NCI-H2081 (cell line): ENCODE measurements at places on chromosomes 2 and 18.
A peak's percentile ranks its signal among the peaks of the same experiment; 100 is the strongest.

GRCh38 chr2:85886590-85886989 is 2.2 kb downstream of the ST3GAL5 start:
- no peak for DNase-seq

DNA sequence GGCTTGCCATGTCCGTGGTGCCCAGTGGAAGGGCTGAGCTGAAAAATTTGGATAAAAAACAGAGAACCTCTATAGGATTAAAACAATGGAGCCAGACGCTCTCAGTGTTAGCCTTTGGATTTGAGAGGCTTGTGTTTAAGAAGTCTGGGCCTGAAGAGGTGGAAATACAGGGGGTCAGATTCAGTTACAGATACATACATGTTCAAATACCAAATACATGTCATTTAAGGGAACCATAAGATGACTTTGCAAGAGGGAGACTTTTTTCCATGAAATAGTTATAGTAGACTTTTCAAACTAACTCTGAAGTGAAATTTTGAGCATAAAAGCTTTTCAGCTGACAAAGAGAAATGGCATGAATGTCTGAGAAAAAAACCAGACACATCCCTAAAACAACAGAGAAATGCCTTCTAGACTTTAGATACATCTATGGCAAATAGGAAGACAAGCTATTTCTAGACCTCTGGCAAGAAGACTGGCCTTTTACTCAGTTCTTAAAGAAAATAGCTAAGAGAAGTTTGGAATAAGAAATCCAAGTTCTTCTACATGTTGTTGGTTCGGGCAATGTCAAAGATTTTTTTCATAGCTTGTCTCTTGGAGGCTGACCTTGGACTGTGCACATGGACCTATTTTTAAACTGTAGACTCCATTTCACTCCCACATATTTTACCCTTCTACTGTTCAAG is 112.9 kb downstream of the LTBP1 start:
- DNase-seq = no peak

DNA sequence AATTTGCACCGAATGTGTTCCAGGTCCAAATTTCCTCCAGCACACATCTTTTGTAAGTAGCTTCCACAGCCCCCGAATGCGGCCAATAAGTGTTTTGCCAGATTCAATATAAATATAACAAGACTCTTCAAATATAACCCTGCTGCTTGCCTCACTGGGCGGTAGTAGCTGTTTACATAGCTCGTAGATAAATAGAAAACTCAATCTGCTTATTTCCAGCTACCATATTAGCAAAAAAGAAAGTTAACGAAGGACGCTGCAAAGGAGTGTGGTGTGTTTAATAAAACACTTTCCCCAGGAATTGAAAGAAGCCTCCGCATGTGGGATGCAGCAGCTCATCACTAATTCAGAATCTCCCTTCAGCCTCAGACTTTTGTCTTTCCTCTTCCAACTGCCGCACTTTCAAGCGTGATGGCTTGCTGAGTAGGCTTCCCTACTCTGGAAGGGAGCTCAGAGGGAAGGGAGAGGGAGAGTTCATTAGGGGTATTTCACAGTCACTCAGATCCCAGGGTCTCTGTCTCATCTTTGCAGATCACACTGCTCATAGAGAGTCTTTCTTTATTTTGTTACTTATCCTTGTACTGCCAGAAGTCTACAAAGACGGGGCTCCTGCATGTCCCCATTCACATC is 367.0 kb downstream of the RND3 start:
- DNase-seq = peak; percentile 53

DNA sequence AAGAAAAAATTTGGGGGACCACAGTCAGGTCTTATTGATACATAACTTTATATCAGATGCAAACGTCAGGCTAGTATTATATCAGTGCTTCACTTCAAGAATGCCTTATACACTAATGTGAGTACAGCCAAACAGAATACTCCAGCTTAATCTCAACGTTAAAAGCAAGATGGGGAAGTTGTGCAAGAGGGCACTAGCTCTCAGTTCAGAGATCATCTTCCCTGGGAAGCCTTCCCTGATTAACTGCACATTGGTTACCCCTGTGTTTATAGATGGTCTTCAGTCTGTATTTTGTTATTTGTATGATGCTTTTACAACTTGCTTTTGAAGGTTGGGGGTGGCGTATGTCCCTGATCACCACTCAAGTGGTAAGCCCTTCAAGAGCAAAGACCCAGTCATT is 11.4 kb downstream of the EPAS1 start:
- no peak for DNase-seq

DNA sequence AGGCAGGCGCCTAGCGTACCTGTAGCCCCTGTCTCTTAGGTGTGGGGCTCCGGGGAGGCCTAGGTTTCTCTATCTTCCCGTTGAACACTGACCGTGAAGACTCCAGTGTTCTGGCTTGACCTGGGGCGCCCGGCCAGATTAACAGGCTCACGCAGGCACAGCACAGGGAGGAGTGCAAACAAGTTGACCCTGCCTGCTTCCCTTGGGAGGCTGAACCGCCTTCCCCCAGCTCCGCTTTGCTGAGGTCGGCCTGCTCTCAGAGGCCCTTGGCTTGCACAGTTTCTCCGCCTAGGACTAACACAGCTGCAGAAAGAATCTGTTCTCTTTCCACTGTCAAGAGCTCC is 567 bp downstream of the PCYOX1 start:
- no peak for DNase-seq

DNA sequence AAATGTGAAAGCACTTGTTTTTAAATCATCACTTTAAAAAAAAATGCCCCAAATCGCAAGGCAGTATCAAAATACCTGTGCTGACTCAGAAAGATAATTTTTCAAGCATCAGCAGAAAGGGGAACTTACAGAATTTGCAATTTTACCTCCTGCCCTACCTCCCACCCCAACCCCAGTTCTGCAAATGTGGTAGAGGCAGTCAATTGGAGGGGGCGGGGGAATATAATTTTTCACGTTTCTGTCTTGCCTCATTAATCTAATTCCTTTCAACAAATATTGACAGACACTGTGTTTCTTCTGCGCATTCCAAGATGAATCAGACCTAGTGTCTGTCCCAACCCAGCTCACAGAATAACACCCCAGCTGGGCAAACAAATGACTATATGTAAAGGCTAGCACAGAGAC is 76.8 kb downstream of the ALPK2 start:
- DNase-seq = no peak

GRCh38 chr18:12867441-12868123 is 16.5 kb downstream of the PTPN2 start:
- no peak for DNase-seq

- DNase-seq = no peak
Observed at GRCh38 chr18:62571648-62572047, 48.8 kb downstream of the ZCCHC2 start.

DNA sequence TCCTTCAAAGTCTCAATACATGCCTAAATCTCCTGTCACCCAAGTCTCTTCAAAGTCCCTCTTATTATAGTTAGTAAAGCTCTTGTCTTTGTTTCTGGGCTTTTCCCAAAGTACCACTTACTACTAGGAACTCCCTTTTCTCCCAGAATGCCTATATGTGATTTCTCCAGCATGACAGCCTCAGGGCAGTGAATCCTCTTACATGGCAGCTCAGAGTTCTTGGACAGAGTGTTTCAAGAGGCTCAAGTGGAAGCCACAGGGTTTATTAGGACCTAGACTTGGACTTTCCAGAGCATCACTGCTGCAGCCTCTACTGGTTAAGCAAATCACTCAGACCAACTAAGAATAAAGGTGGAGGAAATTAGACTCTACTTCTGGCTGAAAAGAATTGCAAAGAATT is 98.9 kb downstream of the CSRNP3 start:
- no peak for DNase-seq

DNA sequence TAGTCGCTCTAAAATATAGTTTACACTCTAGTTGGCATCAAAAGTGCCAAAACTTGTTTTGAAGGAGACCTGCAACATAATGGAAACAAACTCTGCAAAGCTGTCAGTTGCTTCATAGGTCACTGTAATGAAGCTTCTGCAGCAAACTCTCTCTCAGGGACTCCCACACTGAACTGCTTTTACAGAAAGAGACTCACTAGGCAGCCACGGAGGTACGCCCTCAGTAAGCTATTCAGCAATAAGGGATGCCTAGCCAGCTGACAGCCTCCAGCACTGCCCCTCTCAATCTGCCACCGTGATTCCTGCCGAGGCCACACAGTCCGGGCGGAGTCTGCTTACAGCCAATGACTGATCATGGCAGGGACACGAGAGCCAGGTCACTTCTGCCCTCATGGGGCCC is 51.1 kb downstream of the COLEC12 start:
- DNase-seq = no peak

DNA sequence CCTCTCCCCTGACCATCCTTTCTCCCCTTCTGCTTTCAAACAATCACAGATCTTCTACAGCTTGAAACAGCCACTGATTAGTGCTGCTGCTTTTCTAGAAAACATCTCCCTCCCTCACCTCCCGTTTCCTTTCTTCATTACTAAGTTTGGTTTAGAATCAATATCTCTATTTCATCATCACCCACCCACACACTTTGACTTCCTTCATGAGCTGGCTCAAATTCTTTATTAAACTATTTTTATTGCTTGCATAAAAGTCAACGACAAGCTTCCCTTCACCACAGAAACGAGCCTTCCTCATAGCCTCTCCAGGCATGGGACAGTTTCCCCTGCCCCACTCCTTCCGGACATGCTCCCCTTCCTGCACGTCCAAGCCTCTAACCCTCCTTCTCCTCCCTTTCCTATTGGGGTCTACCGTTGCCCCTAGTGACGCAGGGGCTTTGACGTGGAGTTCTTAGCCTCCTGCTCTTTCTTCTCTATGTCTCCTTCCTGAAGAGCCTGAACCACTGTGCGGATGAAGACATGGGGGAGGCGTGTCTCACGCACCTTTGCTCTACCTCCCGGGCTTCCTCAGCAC is 172.0 kb downstream of the AFF3 start:
- DNase-seq = no peak

DNA sequence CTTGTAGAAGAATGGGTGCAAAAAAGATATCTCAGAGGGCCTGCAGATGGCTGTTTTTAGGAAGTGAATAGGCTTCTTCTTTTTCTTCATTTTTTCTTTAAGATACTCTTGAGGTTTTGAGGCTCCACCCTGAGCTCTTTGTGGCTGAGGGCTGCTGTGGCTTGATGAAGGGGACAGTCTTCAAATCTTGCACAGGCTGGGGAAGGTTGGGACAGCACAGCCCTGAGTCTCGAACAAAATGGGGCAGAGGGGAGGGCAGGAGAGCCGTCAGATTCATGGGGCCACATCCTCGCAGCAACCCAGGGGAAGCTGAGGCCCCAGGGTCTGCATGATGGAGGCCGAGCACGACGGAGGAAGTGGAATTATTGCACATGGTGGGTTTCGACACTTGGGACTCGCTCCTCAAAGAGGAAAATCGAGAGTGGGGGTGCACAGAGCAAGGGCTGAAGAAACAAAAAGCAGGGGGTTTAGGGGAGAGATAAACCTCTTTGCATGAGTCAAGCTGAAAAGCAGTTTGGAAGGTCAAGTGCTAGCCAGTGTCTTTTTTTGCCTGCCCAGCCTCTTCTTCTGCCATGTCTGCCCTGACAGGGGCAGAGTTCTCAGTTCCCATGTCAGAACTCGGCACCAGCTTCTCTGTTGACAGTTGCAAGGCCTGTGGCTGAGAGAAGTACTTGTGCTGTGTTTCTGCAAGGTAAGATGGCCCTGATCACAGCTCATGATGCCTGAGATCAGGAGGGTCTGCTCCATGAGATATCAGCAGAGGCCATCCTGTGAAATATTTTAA is 19.5 kb downstream of the INPP4A start:
- no peak for DNase-seq

GRCh38 chr2:186130748-186131641 is 355.1 kb upstream of the ZC3H15 start:
- peak; percentile 97 for DNase-seq

DNA sequence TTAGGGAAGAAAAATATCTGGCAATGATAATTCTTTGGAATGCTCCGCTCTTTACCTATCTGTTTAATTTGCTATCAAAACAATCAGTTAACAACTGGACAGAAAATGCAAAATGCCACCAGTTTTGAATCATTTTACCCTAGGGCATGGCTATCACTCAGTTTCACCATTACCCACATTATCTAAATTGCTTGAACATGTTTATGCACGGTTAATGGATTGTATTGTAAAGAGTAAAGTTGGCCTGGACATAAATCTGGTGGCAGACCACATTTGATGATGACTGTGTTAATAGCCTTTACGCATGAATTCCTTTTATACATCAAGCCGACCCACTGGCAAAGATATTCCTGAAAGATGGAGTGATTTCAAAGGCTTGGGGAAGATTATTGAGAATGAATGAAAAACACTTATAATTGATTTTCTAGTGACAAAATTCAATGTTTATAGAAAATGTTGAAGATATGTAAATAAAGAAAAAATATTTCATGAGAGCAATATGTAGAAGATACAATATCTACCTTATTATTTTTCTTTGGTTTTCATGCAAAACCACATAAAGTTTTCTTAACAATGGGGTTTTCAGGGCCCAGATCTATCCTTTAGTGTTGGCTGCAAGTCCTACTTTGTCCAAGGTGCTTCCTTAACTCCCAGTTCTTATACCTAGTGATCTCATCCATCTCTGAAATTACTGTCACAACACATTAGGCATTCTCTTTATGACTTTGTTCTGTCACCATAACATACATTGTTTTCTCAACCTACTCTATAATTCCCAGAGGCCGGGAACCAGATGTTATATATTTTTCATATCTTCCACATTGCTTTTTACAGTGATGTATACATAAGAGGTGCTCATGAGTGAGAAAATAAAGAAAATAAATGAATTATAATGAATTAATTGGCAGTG is 265.1 kb downstream of the RIT2 start:
- peak; percentile 32 for DNase-seq

- DNase-seq = no peak
Observed at GRCh38 chr18:27609221-27609620, 424.1 kb upstream of the CHST9 start.

GRCh38 chr2:238129166-238130010 is 9.1 kb upstream of the KLHL30 start:
- DNase-seq = no peak

GRCh38 chr2:61089797-61090196 is 24.1 kb downstream of the SANBR start:
- DNase-seq = no peak

DNA sequence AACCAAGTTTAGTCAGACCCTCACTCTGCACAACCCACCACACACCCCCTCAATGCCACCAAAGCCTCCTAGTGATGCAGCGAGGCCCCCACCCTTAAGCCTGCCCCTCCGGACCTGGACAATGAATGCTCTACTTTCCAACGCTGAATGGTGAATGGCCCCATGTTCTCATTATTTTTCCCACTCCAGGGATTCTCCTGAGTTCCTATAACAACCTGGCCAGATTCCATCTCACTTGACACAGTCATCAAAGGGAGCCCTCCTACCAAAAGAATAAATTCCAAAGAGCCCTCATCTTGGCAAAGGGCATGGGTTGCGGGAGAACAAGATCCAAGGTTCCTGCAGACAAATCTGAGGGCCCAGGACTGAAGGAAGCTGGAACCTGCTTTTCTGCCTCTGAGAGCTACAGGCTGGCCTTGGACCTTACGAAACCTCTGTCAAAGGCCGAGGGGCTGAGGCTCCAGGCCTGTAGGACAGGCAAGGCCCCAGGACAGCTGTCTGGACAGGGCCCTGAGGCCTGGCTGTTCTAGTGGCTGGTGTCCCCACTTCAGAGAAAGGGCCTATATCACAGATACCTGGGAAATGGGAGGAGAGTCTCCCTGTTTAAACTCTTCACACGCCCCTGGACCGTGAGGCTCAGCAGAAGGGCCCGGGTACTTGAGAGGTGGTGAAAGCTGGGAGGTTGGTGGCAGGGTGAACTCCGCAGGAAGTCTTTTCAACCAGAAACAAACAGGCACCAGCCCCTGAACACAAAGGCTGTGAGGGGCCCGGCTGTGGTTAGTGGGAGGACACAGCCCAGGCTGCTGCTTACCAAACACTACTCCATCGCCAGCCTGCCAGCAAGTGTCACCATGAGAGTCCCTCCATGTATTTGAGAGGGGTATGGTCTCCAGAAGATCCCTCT is 27.3 kb downstream of the SFXN5 start:
- DNase-seq = no peak

GRCh38 chr18:58896268-58896667 is 31.6 kb downstream of the ZNF532 start:
- DNase-seq = no peak
